ENCODE measurements at places on chromosomes 16 and 17.

GRCh38 chr16:28108590-28109247 is 45.2 kb upstream of the GSG1L start:
- no peak for DNase-seq

- DNase-seq = no peak
Observed at GRCh38 chr16:14069818-14070217, 1.3 kb upstream of the MRTFB start.

- no peak for DNase-seq
Observed at GRCh38 chr17:40218006-40218739, 931 bp upstream of the WIPF2 start.

GRCh38 chr16:79463841-79464240 is 136.7 kb downstream of the MAF start:
- no peak for DNase-seq

GRCh38 chr17:45021607-45022287 is 29.7 kb downstream of the DCAKD start:
- DNase-seq = peak; percentile 24

DNA sequence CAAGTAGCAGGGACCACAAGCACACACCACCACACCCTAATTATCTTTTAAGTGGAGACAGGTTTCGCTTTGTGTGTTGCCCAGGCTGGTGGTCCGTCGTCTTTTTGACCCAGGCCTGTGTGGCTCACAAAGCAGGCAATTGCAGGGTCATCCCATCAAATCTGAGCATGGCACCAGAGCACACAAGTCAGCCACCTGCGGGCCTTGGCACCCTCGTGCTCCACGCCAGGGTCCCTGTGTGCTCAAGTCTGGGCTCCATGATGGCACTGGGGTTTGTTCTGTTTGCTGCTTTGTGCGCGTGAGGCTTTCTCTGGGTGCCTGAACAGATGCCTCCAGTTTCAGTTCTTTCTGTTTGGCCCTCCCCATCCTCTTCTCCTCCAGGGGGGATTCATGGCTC is 2.4 kb upstream of the CAPN15 start:
- DNase-seq = no peak

DNA sequence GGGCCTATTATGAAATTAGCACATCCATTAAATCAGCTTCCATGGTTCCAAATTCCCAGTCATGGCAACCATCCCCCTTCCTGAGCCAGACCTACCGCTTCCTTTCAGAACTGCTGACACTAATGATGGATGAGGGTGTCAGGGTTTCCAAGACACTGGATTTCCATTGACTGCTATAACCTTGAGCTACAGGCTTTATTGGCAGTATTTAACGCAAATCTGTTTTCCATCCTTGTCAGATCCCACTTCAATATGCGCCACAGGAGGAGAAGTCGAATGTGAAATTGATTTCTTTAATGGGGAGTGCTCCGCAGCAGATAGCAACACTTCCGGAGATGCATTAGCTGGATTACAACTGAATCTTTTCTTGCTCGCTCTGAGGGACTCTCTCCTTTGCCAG is 197.1 kb downstream of the HS3ST4 start:
- no peak for DNase-seq

DNA sequence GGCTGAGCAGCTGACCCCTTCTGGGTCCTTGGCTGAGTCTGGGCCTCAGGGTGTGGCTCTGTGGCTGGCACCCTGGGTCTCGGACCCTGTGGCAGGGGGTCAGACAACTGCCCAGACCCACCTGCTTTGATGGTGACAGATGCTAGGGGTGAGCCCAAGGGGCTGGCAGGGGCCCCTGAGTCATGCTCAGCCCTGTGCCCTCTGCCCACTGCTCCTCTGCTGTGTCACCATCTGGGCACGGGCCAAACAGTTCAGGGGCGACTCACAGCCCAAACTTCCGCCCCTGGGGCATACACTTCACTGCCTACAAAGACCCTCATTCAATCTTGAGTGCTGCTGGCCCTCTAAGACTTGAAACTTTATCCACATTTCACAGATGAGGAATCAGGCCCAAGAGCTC is 5.7 kb downstream of the ADGRG1 start:
- DNase-seq = no peak

DNA sequence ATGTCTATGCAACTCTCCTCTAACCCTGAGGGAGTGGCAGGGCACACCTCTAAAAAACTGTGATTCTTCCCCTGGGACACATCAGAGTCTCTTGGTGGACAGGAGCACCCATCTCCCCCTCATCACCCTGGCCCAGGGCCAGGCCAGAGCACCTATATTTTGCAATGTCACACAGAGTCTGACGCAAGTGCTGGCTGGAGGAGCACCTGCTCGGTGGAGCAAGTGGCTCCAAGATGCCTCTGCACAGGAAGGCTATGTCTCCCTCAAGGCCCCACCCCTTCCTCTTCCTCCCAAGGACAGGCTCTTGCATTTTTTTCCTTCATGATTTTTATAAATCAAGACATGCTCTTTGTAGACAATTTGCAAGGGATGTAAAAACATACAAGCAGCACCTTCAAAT is 13.3 kb downstream of the SNN start:
- no peak for DNase-seq

- no peak for DNase-seq
Observed at GRCh38 chr17:73365906-73366623, 54.3 kb upstream of the CDC42EP4 start.

DNA sequence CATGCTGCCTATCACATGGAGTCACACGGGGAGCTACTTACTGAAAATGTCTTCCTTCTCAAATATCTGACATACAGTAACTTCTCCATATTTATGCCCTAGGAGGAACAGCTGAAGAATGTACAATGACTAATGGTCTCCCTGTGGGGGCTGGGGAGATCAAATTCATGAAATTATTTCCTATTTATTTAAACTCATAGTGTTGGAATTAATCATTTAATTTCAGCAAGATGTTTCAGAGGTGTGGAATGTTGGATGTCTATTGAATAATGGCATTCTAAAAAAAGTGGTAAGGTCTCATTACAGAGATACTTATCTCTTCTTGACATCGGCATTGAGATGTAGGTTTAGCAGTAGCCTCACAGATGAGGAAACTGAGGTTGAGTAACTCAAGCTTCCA is 214.3 kb upstream of the CDH11 start:
- peak; percentile 91 for DNase-seq

DNA sequence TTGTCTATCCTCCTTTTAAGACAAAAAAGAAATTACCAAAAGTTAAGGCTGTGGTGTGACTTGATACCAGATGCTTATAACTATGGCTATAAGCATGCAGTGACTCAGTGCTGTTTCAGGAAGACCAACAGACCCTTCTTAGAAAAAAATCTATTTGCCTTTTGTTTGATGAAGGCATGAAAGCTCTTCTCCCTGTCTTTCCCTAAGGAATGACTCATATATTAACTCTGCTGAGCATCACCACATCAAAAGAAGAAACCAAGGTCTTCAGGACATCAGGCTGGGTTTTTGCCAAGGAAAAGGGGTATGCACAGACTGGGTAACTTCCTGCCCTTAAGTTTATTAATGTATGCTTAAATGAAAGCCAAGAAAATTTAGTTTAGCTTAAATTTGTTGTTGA is 47.1 kb downstream of the VMP1 start:
- DNase-seq = peak; percentile 96

DNA sequence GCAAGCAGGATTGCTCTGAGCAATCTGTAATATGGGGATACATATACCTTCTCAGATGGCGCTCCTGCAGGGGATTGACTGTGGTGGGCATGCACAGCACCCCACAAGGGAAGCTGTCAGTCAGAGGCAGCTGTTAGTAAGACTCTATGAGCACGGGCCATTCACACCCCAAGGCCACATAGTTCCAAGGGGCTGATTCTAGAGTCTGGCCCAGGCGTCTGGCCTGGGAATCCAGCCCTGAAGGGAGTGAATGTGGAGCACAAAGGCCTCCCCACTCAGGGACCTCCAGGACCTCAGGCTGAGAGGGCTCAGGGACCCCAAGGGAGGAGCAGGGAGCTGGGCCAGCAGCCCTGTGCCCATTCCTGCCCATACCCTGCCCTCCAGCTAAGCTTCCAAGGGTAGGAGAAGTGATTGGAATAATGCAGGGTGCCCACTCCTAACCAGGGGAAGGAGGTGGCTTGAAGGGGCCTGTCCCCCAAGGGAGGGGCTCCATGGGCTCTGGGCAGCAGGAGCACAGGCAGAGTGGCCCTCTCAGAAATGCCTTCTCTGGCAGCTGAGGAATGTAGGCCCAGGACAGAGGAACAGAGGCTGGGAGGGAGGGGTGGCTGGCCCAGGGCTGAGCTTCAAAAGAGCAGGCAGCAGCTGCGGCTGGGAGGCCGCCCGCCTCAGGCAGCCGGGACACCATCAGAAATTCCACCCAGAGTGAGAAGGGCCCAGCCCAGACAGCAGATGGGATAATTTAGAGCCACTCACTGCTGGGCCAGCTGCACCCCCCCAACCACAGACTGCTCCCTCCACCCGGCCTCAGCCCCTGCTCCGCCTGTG is 48.9 kb upstream of the MRPS23 start:
- peak; percentile 45 for DNase-seq
